ENCODE measurements at places on chromosomes 6 and 20.

DNA sequence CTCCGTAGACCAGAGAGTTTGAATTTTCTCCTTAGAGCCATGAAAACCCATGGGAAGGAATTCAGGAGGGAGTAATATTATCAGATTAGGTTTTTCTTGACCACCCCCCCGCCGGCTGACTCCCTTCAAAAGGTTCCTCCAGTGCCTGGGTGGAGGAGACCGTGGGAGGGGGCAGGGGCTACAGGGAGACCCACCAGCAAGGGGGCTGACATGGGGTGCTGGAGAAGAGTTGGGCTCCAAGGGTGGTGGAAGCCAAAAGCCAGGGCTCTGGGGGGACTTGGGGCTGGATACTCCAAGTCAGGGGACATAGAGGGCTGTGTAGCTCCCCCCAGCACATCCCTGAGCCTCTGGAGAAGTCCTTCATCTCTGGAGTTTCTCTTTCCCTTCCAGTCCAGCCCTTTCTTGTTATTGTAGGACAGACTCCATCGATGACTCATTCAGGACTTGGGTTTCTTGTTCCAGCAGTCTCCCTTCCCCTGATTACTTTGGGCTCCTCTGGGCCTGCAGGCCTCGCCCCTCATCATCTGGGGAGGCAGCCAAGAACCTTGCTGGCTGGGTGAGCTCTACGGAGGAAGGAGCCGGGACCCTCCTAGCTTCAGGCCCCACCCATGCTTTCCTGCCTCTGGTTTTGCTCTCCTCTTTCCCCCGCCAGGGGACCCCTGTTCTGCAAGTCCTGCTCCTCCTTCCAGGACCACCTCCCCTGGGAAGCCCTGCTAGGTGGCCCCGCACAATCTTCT is 10.5 kb upstream of the KIAA1755 start:
- DNase-seq: no peak

- no peak for DNase-seq
Observed at GRCh38 chr6:2546901-2547300, 203.8 kb downstream of the MYLK4 start.

- no peak for DNase-seq
Observed at GRCh38 chr6:25874118-25874517, at the start of gene SLC17A3. TSS of gene SLC17A3 (minus strand) at chr6:25874243. CDS start at chr6:25868387, 5,856 bp downstream.

DNA sequence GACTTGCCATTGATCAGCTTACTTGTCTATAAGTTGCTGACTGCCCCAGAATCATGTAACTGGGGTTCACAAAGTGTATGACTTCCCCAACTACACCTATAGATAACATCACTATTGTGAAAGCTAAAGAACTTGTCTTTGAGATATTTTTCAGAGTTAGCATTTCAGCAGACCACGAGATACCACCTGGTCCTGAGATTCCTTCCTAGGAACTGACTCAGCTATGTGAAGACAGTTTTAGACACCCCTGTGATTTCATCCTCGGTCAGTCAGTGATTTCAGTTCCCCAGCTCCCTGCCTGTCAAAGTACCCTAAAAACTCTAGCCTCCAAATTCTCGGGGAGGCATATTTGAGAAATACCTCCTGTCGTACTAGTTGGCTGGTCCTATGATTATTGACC is 62.4 kb downstream of the TXNDC5 start:
- DNase-seq: no peak

GRCh38 chr20:23497536-23497935 is 6.6 kb downstream of the CST8 start:
- DNase-seq: peak; percentile 13

DNA sequence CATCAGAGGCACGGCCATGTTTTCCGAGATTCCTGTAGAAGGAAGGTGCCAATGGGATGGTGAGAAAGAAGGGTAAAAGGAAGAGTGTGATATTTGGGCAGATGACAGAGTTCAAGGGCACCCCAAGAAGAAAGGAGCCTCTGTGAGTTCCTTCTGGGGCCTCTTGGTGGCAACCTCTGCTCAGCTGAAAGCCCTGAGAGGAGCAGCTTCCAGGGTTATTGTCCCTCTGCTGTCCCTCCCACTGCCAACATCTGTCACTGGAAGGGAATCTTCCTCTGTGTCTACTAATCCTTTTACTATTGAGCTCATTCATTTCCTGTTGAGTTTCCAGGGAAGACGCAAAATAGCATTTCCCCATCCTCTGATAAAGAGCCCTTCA is 40.0 kb upstream of the KCNK16 start:
- no peak for DNase-seq

DNA sequence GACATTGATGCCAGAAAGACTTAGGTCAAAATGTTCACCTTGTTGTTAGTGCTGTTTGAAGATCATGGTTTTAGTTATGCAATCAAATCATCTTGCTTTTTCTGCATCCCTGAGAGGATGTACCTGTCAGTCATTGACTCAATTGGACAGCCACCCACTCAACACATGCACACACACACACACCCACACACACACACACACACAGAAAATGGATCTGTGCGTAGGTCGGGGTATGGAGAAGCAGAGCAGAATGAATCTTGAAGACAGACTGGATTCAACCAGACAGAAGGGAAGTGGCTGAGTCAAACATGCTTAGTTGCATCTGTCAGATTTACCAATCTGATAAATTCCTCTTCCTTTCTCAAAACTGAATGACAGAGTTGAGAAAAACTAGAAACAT is 19.1 kb upstream of the ZSCAN23 start:
- DNase-seq: no peak

All from activated CD4-positive, alpha-beta T cell treated with anti-CD3 and anti-CD28 coated beads, Interleukin-2, amount 50 U/mL, for 24 hours (primary cell).